Hippocampal formation (tissue), 2 donors: ENCODE measurements at places on chromosomes 1 and 21.

- no peak for DNase-seq
Observed at GRCh38 chr1:18931730-18932129, 24.7 kb downstream of the IFFO2 start.

- no peak for DNase-seq
Observed at GRCh38 chr1:77354536-77354935, 72.7 kb downstream of the AK5 start.

DNA sequence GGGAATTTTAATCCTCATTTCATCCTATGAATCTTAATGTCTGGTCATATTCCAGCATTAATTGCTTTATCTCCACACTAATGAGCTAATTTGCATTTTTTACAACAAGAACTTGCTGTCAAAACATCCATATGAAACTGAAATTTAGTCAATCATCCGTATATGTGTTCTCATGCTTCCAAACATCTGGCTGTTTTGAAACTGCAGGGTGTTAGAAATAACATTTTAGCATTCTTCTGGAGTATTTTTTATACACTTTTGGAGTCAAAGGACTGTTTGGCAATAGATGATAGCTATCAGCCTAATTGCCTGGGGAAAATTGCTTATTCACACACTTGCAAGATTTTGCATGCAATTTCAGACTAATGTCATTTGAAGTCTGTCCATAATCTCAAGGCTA lies 1639.3 kb downstream of the KCNT2 start:
- no peak for DNase-seq

GRCh38 chr1:15249081-15249480 lies 2.1 kb downstream of the FHAD1 start:
- DNase-seq = no peak

GRCh38 chr1:64282351-64282750 lies 78.9 kb downstream of the UBE2U start:
- DNase-seq = no peak

DNA sequence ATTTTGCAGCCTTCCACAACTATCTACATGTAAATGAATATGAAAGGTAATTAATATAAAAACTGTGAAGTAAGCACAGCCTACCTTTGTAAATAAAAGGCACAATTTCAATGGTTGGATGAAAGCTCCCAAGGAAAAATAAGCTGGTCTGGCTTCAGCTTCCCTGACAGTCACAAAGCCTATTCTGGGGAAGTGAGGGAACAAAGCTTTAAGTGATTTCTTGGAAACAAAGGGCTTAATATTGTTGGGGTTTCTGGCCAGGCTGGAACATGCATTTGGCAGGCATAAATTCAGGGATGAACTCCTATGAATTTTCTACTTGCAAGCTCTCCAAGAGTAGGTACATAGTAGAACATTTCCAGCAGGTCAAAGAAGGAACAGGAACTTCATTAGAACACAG lies 17.3 kb downstream of the BCAS2 start:
- DNase-seq = peak; percentile 29

DNA sequence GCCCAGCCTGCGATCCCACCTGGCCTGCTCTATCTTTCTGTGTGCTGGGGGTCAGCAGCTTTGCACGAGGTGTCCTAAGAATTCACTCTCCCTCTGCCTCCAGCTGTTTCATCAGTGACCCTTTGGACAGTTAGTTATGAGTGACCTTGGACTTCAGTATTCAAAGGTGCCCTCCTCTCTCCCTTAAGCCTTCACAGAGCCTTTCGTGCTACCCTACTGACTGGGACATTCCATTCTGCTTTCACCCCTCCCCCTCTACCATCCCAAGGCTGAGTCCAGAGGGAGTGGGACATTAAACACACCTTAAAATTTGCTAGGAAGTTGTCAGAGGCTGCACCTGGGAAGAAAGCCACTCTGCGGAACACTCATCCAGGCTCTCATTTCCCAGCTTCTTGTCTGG lies 171.9 kb downstream of the CLIC6 start:
- DNase-seq = no peak

- DNase-seq = no peak
Observed at GRCh38 chr1:109880971-109881894, 29.4 kb upstream of the CSF1 start.
